ENCODE measurements at places on chromosomes 6 and 20. TPM values are rescaled to one million over a fixed set of nuclear protein-coding genes. Genes with fewer than 3 reads are reported as not detected.

- DNase-seq: no peak
Measured at GRCh38 chr6:71471718-71472117, 183.1 kb downstream of the OGFRL1 start.

The CDH26 gene
- total RNA-seq: 1.4 TPM

The BANF2 gene
- not detected for total RNA-seq

DNA sequence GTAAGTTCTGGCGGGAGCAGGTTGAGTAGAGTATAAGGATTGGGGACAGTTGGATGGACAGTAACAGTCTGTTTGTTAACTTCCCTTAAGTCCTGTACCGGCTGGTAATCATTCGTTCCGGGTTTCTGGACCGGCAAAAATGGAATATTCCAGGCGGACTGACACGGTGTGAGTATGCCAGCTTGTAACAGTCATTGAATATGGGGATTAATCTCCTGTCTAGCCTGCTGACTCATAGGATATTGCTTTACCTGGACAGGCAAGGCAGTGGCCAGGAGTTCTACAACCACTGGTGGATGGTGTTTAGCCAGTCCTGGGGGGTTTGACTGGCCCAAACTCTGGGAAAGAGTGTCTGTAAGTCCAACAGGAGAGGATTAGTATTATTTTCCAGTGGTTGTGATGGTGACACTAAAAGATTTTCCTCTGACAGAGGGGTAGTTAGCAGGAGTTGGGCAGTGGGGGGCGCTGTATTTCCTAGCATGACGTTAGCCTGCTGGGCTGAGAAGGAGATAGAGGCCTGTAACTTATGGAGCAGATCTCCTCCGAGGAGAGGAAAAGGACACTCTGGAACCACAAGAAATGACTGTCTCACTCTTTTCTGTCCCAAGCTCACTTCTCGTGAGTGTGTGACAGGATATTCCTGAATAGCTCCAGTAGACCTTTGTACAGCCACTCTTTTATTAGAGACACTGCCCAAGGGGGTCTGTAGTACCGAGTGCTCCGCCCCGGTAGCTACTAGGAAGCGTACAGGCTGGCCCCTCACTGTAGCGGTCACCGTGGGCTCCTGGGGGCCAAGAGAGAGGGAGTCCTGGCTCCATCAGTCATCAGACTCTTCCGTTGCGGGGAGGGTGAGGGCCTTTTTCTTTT, 152.2 kb downstream of the TRIM27 start:
- no peak for DNase-seq

The VSX1 gene
- not detected for total RNA-seq

Data from occipital lobe (tissue), 3 donors.